Suppressor macrophage treated with lipopolysaccharide for 1 hour (primary cell): ENCODE measurements at places on chromosomes 5 and 9.

DNA sequence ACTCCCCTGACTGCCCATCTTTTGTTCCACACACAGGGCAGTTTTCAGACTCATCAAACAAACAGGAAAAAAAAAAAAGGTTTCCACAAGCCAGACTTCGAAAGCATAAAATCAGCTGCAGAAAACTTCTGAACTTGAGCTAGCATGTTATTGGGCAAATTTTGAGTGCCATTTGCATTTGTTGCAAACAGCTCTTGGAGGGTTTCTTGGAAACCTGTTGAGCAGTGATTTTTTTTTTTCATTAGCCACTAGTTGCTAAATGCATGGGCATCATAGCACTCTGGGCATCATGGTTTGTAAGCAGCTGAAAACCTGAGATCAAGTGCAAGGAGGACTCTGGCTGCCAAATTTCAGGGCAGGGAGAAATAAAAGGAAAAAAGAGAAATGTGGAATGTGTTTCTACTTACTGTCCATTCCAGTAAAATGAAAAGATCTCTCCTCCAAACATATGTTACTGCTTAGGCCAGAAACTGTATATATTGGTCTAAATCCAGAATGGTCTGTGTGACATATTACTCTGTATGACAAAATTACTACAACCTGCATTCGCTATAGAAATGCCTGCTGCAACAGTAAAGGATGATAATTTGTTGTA lies 85.2 kb upstream of the SMIM23 start:
- no peak for DNase-seq

- no peak for DNase-seq
Measured at GRCh38 chr5:78719504-78720219, 71.1 kb upstream of the LHFPL2 start.

DNA sequence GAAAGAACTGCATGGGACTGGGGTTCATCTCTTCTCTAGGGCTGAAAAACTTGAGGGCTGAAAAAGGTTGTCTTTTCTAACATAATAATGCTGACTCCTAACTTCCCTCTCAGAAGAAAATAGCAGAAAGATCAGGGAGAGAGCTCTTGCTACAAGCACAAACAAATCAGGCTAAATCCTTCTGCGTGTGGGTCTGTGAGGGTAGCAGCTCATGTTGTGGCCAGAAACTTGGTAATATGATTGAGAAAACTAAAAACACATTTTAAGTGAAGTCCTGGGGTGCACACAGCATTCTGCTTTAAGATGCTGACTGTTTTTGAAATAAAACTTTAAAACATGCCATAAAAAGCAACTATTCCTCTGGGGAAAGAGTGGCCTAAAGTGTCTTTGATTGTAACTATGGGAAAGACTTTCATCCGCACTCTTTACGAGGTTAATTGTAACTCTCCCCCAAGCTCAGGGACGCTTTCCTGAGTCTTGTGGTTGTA lies 56.7 kb downstream of the SAXO1 start:
- DNase-seq: no peak

- DNase-seq: no peak
Measured at GRCh38 chr5:64165500-64166200, at the start of gene RNF180. Gene RNF180, plus strand, starts transcription at chr5:64165843. Its CDS starts 34,965 bp downstream, at chr5:64200808.

DNA sequence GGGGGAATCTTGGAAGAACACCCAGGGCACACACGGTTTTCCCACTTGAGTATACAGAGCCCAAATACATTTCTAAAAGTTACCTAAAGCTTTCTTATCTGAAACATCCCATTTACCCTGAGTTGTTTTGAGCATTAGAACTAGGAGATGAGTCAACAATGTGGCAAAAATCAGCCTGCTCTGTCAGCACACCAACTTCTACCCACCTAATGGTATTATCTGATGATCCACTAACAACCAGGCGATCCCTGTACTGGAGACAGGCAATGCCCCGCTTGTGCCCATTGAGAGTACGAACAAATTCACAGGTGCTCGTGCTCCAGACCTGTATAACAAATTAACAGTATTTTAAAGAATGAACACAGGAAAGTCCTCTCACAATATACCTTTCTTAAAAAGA lies 87.0 kb downstream of the SMIM23 start:
- DNase-seq: no peak

DNA sequence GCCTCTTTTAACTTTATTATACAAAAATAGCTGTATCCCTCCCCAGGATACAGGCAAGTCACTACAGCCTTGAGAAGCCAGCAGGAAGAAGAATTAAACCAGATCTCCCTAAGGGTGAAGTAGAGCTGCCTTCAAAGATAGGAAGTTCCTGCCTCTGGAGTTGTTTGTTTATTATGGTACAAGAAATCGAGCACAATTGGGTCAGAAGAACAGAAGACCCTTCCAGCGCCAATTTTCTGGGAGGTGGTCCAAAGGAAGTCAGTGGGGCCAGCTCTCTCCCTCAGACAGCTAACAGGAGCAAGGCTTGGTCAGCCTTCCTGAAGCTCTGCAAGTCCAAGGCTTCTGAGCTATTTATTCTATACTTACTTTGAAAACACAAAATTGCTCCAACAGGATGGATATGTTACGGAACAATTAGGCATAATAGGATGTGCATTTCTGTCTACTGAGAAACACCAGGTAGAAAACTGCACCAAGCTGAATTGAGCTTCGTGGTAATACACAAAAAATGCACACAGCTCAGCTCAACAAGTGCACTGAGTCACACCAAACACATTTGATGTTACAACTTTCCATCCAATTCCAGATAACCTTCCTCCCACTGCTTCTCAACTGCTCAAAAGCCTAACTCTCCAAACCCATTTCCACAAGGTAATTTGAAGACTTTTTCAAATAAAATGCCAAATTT lies 16.0 kb downstream of the SERINC5 start:
- no peak for DNase-seq

GRCh38 chr5:58737671-58738070 lies 154.8 kb downstream of the RAB3C start:
- DNase-seq: no peak

- no peak for DNase-seq
Measured at GRCh38 chr5:151709109-151709735, 22.5 kb upstream of the SPARC start.

GRCh38 chr5:56207537-56207936 lies 25.6 kb downstream of the ANKRD55 start:
- DNase-seq: no peak

GRCh38 chr5:151094030-151094851 lies 13.4 kb upstream of the TNIP1 start:
- peak; percentile 95 for DNase-seq

DNA sequence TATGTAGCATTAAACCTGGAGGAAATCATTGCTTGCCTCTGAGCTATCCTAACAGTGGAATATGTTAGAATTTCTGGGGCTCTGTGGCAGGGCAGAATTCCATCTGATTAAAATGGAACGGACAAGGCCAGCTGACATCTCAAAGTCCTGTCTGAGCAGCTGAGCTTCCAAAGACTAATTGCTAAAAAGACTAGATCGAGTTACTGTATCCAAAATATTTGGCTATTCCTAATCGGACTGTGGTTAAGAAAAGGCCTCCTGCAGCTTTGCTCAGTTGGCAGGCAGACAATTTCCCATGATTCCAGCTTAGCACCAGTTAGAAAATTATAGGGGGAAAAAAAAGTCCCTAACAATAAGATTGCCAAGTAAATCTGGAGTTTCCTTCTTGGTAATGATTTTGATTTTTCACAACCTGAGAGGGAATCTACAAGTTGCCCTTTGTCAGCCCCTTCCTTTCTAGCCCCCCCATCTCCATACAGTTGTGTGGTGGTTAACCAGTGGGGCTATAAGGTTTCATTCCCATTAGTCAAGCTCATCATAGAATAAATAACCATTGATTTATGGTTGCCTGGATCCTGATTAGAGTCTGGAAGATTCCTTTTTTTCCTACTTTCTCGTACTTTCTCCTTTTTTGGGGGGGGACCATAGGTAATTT lies 26.4 kb downstream of the PTGR1 start:
- no peak for DNase-seq

GRCh38 chr9:129560881-129561306 lies 60.0 kb downstream of the C9orf50 start:
- peak; percentile 54 for DNase-seq

GRCh38 chr5:72387985-72388384 lies 67.8 kb downstream of the PTCD2 start:
- no peak for DNase-seq

DNA sequence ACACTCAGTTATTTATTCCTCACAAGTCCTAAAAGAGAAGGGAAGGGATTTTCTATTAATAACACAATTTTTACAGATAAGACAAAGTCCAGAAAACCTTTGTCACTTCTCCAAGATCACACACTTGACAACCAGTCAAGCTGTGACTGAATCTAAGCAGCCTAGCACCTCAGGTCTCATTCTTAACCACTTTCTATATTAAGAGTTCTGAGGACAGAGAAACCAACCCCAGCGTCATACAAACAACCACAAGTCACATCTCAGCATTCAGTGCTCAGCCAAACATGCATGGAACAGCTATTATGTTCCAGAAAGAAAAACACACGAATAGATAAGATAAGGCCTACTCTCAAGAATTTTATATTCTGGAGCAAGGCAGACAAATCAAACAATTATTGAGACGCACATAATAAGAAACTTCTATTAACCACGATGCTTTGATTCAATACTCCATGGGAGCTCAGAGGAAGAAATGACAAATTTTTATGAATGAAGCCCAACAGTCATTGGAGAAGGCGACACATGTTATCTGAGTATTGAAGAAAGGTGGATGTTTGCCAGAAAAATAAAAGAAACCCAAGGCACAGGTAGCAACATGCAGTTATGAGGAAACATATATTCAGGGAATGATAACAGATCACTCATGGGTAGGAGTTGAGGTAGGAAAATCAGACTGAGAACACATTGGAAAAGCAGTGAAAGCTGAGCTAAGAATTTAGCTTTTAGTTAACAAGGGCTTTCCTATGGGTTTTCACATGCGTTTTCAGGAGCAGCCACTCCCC lies 113.1 kb downstream of the HTR4 start:
- no peak for DNase-seq
